ENCODE measurements at places on chromosomes 13 and 19. TPM values are rescaled to one million over a fixed set of nuclear protein-coding genes. Genes with fewer than 3 reads are reported as not detected.

Gene TNFRSF19
- polyA plus RNA-seq: 54.1 TPM

Gene SUPT20H
- polyA plus RNA-seq: 87.0 TPM

Gene DIAPH3
- polyA plus RNA-seq: 14.3 TPM

Gene KRTDAP
- 1.5 TPM for polyA plus RNA-seq

Gene PTPRH
- polyA plus RNA-seq: 0.09 TPM

Gene POSTN
- 301 TPM for polyA plus RNA-seq

Gene ATP1A3
- 0.39 TPM for polyA plus RNA-seq

Gene NCR1
- 0.09 TPM for polyA plus RNA-seq

Gene PLPP2
- 3.0 TPM for polyA plus RNA-seq

Gene KLF16
- polyA plus RNA-seq: 5.4 TPM

DNA sequence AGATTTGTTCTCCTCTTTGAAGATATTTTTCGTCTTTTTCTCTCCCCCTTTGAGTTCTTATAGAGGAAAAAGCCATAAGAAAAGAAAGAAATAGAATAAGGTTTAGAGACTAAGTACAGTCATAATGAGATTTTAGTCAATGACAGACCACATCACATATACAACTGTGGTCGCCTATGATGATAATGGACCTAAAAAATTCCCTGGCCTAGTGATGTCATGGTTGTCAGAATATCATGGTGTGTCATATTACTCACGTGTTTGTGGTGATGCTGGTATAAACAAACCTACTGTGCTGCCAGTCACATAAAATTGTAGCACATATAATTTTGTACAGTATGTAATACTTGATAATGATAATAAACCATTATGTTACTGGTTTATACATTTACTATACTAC is 1096.1 kb downstream of the OLFM4 start:
- no peak for DNase-seq

GRCh38 chr19:14563989-14564651 is 7.7 kb downstream of the NDUFB7 start:
- DNase-seq: no peak

DNA sequence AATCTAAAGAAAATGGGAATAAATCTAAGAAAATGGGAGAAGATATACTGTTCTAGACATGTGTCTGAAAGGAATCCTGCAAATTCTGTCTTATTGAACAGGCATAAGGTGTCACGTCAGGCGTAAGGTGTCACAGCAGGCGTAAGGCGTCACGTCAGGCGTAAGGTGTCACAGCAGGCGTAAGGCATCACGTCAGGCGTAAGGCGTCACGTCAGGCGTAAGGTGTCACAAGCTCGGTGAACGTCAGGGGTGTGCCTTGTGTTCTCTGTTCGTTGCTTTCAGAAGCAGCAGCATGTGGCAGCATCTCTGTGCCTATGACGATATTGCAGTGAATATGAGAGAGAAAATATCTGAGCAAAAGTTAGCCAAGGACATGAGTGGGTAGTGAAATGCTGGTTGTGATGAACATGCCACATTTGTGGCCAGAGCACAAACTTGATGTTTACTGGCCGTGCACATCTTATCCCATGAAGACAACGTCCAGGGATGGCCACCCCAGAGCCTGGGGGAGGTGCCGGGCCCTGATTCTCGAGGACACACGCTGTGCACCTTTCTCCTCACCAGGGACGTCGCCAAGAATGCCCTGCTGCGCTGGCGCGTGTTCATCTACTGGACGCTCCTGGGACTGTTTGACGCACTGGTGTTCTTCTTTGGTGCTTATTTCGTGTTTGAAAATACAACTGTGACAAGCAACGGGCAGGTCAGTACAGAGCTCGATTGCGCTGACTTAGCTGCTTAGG is 107.0 kb upstream of the MCF2L start:
- no peak for DNase-seq

DNA sequence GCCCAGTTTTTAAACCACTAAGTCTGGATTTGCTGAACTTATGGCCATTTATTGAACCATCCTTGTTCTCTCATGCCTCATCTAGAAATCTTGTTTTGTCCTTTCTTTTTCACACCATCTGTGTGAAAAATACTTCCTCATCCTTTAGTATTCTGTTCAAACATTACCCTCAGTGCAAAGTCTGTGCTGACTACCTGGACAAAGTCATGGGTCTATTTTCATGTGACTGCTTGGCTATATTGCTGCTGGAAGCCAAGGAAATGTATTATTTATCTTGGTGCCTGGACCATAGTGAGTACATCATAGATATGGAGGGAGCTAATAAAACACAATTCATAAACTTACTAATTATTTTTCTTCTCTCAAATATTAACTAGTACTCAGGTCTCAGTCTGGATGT is 312.5 kb downstream of the OXGR1 start:
- DNase-seq: no peak

DNA sequence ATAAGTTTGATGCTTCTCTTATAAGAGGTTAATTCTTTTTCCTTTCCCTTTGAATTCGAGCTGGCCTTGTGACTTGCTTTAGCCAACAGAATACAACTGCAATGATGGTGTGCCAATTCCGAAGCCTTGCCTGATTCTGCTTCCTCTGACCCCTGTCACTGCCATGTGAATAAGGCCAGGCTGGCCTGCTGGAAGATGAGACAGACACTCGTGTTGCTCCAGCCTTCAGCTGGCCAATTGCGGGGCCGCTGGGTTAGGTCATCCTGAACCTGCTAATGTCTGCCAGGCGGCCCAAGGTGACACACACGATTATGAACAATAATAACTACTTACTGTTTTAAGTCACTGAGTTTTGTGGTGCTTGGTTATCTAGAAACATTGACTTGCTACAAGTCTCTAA is 352.0 kb downstream of the MYO16 start:
- no peak for DNase-seq

GRCh38 chr13:27605610-27606200 is 14.6 kb downstream of the LNX2 start:
- DNase-seq: no peak

DNA sequence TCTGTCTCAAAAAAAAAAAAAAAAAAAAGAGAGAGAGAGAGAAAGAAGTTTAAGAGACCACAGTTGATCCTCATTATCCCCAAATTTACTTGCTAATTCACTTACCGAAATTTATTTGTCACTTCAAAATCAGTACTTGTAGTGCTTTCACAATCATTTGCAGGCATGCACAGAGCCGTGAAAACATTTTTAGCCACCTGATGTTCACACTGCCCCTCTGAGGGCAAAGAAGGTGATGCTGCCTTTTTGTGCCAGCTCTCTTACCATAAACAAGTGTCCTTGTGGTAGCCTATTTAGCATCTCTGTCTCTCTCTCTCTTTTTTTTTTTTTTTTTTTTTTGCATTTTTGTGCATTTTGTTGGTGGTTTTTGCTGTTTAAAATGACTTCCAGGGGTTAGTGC is 24.1 kb upstream of the CASP14 start:
- no peak for DNase-seq

DNA sequence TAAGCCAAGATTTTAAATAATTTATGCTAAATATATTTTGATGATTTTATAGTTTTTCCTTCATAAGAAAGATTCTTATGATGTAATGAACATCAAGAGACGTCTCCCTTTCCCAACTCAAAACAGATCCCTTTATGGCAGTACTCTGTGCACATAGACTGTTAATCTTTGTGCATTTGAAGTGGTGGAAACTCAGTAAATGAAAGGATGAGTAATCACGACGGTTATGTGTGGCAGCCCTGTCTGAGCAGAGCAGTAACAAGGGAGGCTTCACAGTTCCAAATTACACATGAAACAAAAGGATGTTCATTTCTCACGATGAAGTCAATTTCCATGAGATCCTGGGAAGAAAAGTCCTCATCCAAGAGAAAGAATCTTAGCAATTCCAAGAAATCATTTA is 498.1 kb downstream of the KLF5 start:
- DNase-seq: no peak

- no peak for DNase-seq
These were observed 447.2 kb downstream of the RFC3 start for GRCh38 chr13:34265046-34265679.

GRCh38 chr19:17484520-17485185 is 14.3 kb downstream of the SLC27A1 start:
- DNase-seq: no peak

DNA sequence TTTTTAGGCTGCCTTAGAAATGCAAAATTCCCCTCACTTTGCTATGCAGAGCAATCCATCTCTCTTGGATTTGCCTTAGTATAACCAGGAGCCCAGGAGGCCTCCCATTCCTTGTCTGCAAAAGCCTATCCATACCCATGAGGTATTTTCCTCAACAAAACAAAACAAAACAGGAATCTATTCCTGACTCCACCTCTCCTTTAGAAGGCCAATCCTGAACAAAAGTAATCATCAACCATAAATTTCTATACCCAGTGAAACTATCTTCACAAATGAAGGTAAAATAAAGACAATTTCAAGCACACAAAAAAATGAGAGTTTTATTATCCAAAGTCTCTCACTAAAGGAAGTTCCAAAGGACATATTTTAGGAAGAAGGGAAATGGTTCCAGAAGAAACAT is 365.7 kb downstream of the KCNRG start:
- no peak for DNase-seq
